ENCODE measurements at places on chromosomes 1 and 21.

DNA sequence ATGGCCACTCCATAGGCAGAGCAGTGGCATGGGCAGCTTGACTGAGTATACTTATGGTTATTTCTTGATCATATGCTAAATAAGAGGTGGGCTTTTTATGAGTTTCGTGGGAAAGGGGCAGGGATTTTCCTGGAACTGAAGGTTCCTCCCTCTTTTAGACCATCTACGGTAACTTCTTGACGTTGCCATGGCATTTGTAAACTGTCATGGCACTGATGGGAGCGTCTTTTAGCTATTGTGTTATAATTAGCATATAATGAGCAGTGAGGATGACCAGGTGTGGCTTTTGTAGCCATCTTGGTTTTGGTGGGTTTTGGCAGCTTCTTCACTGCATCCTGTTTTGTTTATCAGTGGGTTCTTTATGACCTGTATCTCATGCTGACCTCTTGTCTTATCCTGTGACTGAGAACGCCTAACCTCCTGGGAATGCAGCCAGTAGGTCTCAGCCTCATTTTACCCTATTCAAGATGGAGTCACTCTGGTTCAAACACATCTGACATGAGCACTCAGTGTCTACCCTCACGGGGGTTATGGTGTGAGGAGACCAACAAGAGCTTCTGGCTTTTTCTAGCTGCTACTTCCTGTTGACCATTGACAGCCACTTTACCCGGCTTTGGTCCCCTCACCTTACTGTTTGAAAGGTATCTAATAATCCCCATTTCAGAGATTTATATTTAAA lies 71.7 kb downstream of the GALNT2 start:
- no peak for DNase-seq

DNA sequence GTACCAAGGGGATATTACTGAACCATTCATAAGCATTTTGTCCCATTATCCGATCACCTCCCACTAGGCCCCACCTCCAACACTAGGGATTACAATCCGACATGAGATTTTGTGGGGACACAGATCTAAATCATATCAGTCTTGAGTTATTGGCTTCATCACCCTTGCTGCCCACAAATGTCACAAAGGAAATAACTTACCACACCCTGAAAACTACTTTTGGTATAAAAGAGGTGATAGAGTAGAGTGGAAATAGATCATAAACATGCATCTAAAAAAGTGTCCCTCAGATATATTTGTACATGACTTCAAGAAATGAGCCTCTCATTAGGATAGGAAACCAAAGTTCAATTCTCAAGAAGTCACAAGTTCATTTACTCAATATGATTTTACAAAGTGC lies 22.6 kb upstream of the FCRL3 start:
- DNase-seq, result no peak

GRCh38 chr1:110155878-110156522 lies 5.7 kb downstream of the SLC6A17 start:
- peak; percentile 44 for DNase-seq

DNA sequence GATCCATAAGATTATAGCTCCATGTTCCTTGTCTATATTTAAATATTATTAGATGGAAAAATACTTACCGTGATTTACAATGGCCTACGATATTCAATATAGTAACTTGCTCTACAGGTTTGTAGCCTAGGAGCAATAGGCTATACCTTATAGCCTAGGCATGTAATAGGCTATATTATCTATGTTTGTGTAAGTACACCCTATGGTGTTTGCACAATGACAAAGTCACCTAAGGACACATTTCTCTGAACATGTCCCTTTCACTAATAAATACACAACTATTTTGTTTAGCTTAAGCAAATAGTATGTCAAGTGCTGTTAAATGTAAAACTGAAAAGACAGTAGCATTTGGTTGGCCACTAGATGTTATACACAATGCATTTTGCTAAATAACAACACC lies 248.9 kb upstream of the ADGRL4 start:
- DNase-seq, result no peak

GRCh38 chr21:26599261-26599660 lies 26.2 kb upstream of the CYYR1 start:
- DNase-seq, result no peak

DNA sequence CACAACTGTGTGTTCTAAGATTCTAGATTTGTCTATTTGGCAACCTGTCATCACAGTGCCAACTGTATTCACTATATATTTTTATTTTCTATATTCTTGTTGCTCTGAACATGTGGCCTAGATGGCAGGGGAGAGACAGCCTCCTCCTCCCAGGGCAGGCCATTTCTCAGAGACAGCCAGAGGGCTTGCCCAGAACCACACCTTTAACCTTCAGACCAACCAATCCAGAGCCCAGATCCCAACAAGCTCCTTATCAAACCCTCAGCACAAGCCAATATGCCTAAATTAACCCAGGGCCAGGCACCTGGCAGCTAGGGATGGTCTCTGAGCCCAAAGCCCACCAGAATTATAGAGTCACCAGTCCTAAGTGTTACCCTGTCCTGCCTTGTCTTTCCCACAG lies 19.3 kb downstream of the TRIM11 start:
- DNase-seq, result no peak

DNA sequence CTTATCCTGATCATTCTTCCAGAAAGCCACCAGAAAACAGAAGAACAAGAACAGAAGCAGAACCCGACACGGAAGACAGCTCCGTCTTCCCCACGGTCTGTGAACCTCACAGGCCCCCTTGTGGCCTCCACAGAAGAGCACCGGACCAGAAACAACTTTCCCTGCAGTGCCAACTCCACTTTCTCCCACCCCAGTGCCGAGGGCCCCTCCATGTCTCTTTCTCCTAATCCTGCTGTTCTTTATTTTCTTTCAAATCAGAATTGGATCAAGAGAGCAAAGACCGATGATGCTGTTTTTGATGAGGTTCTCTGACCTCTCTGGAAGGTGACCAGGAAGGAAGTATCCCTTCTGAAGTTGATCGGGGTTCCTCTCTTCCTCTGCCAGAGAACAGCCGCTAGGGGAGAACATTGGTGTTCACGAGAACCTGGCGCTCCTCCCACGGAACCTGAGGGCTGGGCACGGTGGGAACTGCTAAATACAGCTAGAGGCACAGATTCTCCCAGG lies 58.9 kb upstream of the CTTNBP2NL start:
- peak; percentile 37 for DNase-seq

GRCh38 chr1:7845761-7846160 lies 7.1 kb downstream of the UTS2 start:
- DNase-seq, result no peak

GRCh38 chr1:24438423-24438901 lies 22.9 kb downstream of the NIPAL3 start:
- DNase-seq, result no peak

GRCh38 chr1:44568128-44568900 lies 106.0 kb downstream of the TMEM53 start:
- DNase-seq, result no peak

- DNase-seq, result no peak
These were observed 19.2 kb upstream of the RCAN3 start for GRCh38 chr1:24483441-24483840.

- peak; percentile 64 for DNase-seq
These were observed 15.0 kb downstream of the IFNAR2 start for GRCh38 chr21:33244779-33245105.

DNA sequence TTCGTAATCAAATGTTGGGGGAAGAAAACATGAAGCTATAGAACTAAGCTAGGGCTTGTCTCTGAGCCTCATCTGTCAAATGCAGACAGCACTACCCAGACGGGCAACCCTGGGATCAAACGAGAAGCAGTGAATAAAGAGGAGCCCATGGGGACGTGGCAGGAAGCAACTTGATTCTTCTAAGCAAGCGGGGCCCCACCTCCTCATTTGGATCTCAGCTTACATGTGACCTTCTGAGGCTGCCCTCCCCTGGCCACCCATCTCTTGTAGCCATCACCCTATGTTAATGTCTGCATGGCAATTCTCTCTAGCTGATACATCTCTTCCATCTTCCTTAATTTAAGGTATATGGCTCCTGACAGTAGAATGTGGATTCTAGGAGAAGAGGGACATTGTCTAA lies 171.3 kb downstream of the IGSF21 start:
- DNase-seq, result no peak

DNA sequence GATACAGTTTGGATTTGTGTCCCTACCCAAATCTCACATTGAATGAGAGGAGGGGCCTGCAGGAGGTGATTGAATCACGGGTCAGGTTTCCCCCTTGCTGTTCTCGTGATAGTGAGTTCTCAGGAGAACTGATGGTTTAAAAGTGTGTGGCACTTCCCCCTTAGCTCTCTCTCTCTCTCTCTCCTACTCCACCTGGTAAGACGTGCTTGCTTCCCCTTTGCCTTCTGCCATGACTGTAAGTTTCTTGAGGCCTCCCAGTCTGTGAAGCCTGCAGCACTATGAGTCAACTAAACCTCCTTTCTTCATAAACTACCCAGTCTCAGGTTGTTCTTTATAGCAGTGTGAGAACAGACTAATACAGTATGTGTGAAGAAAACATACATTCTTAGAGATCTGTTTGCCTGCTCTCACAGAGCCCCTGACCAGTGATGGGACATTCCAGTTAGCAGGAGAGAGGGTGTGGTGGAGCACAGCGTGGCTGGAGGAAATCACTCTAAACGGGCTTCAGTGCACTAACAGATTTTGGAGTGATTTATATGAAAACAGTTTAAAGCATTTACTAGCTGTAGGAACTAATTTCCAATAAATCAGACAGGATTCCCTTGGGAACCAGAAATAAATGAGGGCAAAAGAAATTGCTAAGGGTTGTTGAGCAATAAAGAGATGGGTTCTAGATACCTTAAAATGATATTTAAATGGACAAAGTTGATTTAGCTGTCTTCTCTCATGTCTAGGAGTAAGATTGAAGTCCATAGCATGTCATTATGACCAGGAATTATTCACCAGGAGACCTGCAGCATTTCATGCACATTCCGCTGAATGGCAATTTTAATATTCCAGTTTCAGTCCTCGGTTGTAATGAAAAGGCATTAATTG lies 411.0 kb downstream of the CAMTA1 start:
- no peak for DNase-seq

DNA sequence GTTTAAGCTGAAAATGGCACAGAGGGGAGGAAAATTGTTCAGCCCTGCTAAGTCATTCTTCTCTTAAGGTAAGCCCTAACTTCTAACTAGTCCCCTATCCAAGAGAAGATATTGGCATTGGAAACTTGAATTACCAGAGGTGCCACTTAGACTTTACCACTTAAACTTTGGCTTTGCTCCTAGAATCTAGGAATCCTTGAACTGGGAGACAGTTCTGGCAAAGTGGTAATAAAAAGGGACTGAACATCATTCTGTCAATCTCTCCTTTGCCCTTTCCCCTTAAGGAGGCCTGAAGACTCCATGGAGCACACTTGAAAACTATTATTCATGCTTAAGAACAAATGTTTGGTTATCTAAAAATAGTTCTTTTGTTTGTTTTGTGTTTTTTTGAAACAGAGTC lies 8.4 kb downstream of the ATP1A4 start:
- DNase-seq, result no peak

DNA sequence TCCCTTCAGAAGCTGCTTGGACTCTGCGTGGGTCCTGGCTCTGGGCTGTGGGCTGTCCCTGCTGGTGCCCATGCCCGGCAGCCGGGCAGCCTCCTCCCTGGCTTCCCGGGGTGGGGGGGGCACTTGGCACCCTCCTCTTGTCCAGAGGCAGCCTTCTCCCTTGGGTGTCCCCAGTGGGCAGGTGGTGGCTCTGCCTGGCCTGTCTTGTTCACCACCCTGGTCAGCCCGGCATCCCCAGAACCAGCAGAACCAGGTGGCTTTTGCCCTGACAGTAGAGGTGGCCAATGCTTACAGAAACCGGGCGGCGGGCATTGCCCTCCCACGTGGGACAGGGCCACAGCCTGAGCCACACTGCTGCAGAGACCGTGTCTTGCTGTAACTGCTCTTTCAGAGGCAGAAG lies 38.0 kb downstream of the CFAP74 start:
- no peak for DNase-seq

DNA sequence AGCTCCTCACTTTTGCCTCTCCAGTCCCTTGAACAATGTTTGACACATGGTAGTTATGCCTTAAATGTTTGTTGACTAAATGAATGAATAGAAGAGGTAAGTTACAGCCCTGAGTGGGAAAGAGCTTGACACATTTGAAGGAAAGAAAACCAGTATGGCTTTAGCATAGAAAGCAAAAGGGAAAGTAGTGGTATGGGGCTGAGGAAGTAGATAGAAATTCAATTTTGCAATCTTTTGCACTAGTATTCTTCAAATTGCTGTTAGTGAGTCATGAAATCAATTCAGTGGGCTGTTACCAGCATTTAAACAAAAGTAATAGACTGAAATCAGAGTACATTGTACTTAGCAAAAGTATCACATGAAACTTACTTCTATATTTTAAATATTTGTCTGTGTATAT lies 21.1 kb downstream of the PLA2G4A start:
- peak; percentile 82 for DNase-seq

DNA sequence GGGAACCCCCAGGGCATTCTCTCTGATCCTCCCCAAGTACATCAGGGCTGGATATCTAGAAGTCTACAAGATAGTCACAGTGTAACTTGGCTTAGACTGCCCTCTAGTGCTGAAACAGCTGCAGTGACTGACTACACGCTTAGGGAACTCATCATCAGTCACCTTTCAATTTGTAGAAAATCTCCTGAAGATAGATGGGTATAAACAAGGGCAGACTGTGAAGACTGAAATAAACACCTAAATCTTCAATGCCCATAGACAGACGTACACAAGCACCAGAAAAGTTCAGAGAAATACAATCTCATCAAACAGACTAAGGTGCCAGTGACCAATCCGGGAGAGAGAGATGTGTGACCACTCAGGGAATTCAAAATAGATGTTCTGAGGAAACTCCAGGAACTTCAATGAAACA lies 46.6 kb downstream of the PACC1 start:
- peak; percentile 74 for DNase-seq

- no peak for DNase-seq
These were observed 1.9 kb downstream of the PPFIA4 start for GRCh38 chr1:203028067-203028783.

- DNase-seq, result no peak
These were observed 43.0 kb downstream of the GALNT2 start for GRCh38 chr1:230109895-230110667.

GRCh38 chr21:16750926-16751325 lies 761.9 kb upstream of the CXADR start:
- DNase-seq, result no peak

- DNase-seq, result peak; percentile 25
These were observed 32.1 kb downstream of the ALDH9A1 start for GRCh38 chr1:165666152-165666825.

GRCh38 chr1:97572561-97572960 lies 348.3 kb downstream of the DPYD start:
- DNase-seq, result no peak

DNA sequence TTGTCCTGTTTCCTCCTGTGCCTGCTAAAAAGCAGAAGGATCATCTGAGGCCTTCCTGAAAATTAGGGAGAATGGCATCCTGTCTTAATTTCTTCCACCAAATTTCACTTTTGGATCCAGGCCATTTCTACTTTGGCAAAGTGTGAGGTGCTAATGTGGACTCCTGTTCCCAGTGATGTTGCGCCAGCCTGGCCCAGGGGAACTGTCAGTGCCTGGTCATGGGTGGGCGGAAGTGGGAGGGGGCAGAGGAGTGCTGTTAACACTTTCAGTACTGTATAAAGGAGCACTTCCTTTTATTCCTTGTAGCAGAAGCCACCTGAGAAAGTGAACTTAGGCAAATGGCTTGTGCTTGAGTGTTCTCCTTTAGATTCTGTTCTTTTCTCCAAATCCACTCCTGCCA lies 19.9 kb downstream of the ELAPOR1 start:
- peak; percentile 39 for DNase-seq
